AG10803 (cell line): ENCODE measurements at places on chromosomes 1 and 21.

- peak; percentile 91 for DNase-seq
These were observed 284.1 kb upstream of the BEND5 start for GRCh38 chr1:49060766-49061165.

GRCh38 chr1:236122176-236122575 is 20.2 kb upstream of the GPR137B start:
- DNase-seq, result no peak

- DNase-seq, result no peak
These were observed 203.6 kb downstream of the TRABD2B start for GRCh38 chr1:47793563-47793962.

DNA sequence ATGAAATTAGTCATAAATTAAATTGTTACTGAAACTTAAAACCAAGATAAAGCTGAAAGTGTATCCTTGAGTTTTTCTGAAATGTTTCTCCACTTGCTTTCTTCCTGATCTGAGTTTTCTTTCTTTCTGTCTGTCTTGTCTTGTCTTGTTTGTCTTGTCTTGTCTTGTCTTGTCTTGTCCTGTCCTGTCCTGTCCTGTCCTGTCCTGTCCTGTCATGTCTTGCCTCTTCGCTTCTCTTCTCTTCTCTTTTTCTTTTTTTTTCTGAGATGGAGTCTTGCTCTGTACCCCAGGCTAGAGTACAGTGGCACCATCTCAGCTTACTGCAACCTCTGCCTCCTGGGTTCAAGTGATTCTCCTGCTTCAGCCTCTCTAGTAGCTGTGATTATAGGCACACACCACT is 73.7 kb downstream of the ADGRL2 start:
- no peak for DNase-seq

- DNase-seq, result no peak
These were observed 9.8 kb downstream of the PLA2G4A start for GRCh38 chr1:186838380-186839040.

GRCh38 chr1:82704393-82704792 is 903.7 kb downstream of the ADGRL2 start:
- no peak for DNase-seq
